ENCODE measurements at places on chromosomes 5 and 9. TPM values are rescaled to one million over a fixed set of nuclear protein-coding genes. Genes with fewer than 3 reads are reported as not detected.

Gene NDUFS4
- total RNA-seq: 59.3 TPM

Gene LAMC3
- total RNA-seq: 0.04 TPM

Gene COL5A1
- 0.02 TPM for total RNA-seq

Gene WHRN
- 9.0 TPM for total RNA-seq

Gene RALGPS1
- 2.4 TPM for total RNA-seq

Gene SSNA1
- 118 TPM for total RNA-seq

Gene ERAP2
- total RNA-seq: 37.0 TPM

Gene PHF24
- not detected for total RNA-seq

Gene CARD9
- total RNA-seq: 1.4 TPM

Gene TRAF1
- 322 TPM for total RNA-seq

Gene SLC46A2
- total RNA-seq: not detected

Gene MCIDAS
- not detected for total RNA-seq

Gene TPPP
- 0.38 TPM for total RNA-seq

Gene PCDHB11
- not detected for total RNA-seq

Gene PCDHB7
- total RNA-seq: not detected

Gene PDZD2
- total RNA-seq: 0.27 TPM

Gene OR2K2
- total RNA-seq: not detected

Gene PCDHGB3
- total RNA-seq: 0.18 TPM

Gene COL15A1
- not detected for total RNA-seq

Gene OGN
- not detected for total RNA-seq

Gene ECM2
- not detected for total RNA-seq

Gene HK3
- total RNA-seq: 1.3 TPM

Gene PRLR
- not detected for total RNA-seq

Gene ANKRD34B
- not detected for total RNA-seq

Gene IL9
- total RNA-seq: 12.5 TPM

Gene PCDHAC2
- not detected for total RNA-seq

Gene PCDHGC5
- not detected for total RNA-seq

Gene PKD2L2
- not detected for total RNA-seq

Gene ZDHHC11B
- 0.40 TPM for total RNA-seq

Gene ALDOB
- not detected for total RNA-seq

Gene MARCOL
- total RNA-seq: not detected

Gene SLC22A4
- 2.9 TPM for total RNA-seq

Gene GCNT1
- total RNA-seq: 20.9 TPM

Gene GIN1
- total RNA-seq: 8.6 TPM

Gene PWWP2A
- 26.2 TPM for total RNA-seq

Gene PCDHB14
- total RNA-seq: 0.09 TPM

Gene LCN1
- not detected for total RNA-seq

Gene IL13
- 65.3 TPM for total RNA-seq

Gene NR5A1
- not detected for total RNA-seq

Gene NUTM2G
- total RNA-seq: not detected

Gene SPATA31A5
- not detected for total RNA-seq

Gene EFNA5
- not detected for total RNA-seq

Gene SH3PXD2B
- total RNA-seq: 0.15 TPM

Gene S1PR3
- total RNA-seq: 0.90 TPM

Gene TLE4
- total RNA-seq: 29.2 TPM

Gene LSM11
- 7.8 TPM for total RNA-seq

Gene FOXD4L4
- 0.27 TPM for total RNA-seq

Gene CTSL
- 8.8 TPM for total RNA-seq

Gene IRGM
- total RNA-seq: 1.1 TPM

Data from CD8-positive, alpha-beta memory T cell (primary cell).